NCI-H2081 (cell line): ENCODE measurements at places on chromosomes 2 and 18.

GRCh38 chr2:54189539-54189938, 66.5 kb downstream of the TSPYL6 start:
- DNase-seq, result no peak

GRCh38 chr2:65344689-65345088, 87.7 kb downstream of the SPRED2 start:
- DNase-seq, result no peak

DNA sequence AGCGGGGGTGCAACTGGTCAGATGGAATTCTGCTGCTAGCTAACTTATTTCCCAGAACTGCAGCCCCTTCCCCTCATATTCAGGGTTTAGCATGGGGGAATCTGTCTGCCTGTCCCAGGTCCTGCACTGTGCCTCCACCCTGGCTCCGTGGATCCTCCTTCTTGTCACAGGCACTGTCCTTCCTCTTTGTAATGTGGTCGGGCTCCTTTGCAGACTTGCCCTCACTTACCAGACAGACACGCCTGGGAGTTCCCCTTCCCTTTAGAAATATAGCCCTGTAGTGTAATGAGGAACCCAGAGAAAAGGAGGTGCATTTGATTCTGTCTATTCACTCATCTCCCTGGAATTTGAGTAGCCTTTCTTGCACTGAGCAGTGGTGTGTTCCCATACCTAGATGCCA, 108.7 kb downstream of the TRIM43 start:
- no peak for DNase-seq

DNA sequence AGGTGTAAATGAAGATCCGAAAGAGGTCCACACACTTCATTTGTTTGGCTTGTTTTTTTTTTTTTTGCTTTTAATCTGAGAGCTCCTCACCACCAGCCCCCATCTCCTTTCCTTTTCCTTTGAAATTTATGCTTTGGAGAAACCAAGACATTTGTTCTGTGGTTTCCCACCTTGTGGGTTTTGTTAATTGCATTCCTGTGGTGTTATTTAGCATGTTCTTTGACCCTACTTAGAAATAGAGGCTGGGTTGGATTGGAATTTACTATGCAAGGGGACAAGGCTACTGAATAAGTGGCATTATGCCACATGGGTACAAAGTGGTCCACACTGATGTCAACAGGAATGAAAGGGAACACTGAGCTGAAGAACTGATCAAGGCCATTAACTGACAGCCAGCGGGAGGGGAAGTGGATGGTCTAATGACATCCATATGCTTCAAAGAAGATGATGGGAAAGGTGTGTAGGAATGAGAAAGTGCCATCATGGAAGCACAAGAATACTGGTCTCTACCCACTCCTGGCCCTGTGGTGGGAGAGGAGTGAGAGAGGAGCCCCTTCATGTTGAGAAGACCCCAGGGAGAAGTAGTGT, 8.9 kb downstream of the CCL20 start:
- no peak for DNase-seq

GRCh38 chr2:15766911-15767597, 173.3 kb upstream of the MYCN start:
- DNase-seq, result no peak

GRCh38 chr2:55156326-55156725, 75.8 kb downstream of the CLHC1 start:
- DNase-seq, result no peak

- no peak for DNase-seq
Measured at GRCh38 chr2:50478362-50478761, 553.6 kb downstream of the NRXN1 start.

- no peak for DNase-seq
Measured at GRCh38 chr2:16325016-16325975, 340.3 kb downstream of the CYRIA start.

DNA sequence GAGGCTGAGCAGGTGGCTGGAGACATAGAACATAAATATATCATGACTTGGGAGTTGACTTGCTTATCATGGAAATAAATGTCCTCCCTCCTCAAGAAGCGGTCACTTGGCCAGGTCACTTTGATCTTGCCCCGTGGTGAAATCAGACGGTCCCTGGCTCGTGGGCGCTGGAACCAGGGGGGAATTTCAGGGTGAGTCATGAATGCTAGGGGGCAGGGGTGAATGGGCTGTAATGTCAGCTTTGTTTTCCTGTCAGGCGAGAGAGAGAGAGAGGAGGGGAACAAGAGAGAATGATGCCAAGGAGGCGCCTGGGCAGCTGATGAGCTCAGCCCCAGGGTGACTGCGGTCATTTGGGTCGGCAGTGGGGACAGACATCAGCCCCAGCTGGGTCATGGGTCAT, 47.7 kb downstream of the RRM2 start:
- no peak for DNase-seq

- no peak for DNase-seq
Measured at GRCh38 chr18:54734059-54734458, 94.2 kb upstream of the RAB27B start.

DNA sequence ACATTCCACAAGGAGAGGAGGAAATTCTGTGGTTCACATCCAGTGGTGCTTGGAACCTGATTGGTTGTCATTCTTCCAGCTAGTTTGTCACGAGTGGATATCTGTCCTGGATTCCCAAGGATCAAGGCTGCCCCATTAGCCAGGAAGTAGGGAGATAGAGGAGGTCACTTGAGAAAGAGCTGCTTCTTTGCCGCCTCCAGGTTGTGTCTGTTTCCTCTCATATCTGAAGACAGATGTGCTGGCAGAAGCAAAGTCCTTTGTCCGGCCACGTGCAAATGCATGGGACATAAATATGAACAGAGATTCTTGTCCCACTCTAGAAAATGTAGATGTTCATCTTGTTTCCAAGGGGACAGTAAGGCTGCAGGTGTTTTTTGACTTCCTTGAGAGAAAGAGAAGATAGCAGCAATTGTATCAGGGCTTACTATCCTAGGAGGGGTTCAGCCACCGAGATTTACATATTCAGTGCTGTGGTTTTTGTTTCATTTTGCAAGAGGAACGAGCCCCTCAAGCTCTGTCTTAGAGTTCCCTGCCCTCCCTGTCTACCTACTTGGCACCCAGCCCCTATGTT, 174.4 kb downstream of the RPIA start:
- DNase-seq, result no peak

- no peak for DNase-seq
Measured at GRCh38 chr18:74734013-74734444, 136.4 kb downstream of the ZNF407 start.

- DNase-seq, result no peak
Measured at GRCh38 chr18:45448871-45449270, 166.4 kb upstream of the SLC14A2 start.

DNA sequence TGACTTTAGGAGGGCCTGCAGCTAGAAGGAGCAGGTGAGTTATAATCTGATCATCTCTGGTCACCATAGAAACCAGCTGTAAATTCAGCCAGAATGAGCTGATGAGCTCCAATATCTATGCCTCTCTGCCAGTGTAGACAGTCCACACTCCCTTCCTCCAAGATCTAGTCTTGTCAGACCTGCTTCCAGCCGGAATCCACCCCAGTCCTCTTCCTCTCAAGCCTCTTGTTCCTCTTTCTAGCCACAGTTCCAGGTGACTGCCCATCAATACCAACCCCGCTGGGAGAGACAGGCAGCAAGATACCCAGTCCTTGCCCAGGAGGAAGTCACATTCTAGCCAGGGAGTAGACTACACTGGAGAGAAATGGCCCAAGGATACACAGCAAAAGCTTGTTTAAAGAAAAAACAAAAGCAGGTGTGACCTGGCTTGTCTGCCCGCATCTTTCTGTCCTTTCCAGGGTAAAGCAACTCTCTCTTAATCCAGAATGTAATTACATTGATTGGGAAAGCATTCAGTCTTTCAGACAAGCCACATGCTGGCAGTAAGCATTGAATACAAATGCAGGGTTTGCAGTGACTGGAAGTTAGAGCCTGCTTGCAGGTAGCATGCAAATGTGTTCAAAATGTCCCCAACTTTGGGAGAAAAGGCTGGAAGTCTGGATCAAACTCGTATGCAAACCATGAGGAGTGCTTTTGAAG, 9.0 kb upstream of the SLC35F6 start:
- DNase-seq, result no peak

DNA sequence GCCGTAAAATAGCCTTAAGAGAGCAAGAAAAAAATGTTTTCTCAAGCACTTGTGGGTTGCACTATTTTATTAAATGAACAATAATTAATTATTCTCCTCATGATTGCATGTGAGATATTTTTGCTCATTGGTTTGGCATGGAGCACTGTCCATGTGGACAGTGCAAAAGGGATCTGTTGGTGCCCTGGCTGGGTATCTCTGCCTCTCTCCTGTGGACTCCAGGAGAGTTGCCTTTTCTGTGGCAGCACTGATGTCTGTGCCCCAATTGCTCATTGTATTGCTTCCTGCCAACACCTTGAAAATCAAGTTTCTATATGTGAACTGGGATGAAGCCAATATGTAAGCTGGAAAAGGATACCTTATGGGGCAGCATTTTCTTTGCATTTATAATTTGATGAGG, 131.7 kb downstream of the SETBP1 start:
- DNase-seq, result no peak

DNA sequence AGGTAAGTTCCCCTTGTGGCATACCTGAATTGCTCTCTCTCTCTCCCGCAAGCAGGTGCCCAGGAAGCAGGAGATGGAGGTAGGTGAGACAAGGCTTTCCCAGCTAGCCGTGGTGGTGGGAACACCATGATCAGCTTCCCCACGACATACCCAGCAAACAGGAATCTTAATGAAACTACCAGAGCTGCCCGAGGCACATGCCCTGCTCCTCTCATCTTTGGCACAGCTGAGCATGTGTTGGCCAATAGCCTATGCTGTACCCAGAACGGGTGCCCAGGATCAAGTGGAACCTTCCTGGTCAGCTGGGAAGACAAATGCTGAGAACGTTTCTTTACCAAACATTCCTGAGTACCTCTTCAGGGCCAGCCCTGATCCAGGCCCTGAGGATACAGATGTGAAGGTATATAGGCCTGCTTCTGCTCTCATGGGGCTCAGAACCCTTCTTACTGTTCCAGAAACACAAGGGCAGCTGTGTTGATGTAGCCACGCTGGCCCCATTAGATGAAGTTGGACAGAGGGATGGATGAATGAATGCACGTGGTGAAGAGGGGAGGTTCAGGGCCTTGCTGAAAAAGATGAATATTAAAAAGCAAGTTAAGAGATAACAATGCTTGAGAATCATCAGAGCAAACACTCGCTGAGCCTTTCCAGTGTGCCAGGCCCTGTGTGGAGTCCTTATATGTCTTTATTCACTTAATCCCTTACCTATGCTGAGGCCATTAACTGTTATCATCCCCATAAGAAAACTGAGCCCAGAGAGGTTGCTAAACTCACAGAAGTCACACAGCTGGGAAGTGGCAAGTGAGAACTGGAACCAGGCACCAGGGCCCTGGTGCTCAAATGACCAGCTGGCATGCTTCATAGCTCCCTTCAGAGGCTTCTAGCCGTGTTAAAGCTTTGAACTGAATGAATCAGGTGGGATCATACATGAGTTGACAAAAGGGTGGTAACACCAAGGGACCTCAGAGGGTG, 68.8 kb upstream of the TMEM247 start:
- no peak for DNase-seq

GRCh38 chr2:36333350-36334012, 22.1 kb upstream of the CRIM1 start:
- no peak for DNase-seq
